ENCODE measurements at places on chromosomes 16 and 17.

DNA sequence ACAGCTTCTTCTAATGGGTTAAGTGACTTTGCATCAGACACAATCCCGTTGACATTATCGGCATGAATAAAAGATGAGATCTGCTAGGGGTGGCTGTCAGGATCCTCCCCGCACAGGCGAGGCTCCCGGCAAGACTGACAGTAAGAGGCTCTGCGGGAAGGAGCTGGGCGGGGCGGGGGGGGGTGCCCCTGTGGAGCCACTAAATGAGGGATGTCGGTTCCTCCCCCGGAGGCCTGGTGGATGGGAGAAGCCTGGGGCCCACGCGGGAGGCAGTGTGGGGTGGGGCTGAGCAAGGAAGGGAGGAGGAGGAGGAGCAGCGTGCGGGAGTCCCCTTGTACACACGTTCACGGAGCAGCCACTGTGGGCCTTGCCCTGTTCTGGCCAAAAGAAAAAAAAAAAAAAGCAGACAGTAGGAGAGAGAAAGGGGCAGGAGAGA lies 190.9 kb upstream of the GSE1 start:
- peak; percentile 64 for DNase-seq

DNA sequence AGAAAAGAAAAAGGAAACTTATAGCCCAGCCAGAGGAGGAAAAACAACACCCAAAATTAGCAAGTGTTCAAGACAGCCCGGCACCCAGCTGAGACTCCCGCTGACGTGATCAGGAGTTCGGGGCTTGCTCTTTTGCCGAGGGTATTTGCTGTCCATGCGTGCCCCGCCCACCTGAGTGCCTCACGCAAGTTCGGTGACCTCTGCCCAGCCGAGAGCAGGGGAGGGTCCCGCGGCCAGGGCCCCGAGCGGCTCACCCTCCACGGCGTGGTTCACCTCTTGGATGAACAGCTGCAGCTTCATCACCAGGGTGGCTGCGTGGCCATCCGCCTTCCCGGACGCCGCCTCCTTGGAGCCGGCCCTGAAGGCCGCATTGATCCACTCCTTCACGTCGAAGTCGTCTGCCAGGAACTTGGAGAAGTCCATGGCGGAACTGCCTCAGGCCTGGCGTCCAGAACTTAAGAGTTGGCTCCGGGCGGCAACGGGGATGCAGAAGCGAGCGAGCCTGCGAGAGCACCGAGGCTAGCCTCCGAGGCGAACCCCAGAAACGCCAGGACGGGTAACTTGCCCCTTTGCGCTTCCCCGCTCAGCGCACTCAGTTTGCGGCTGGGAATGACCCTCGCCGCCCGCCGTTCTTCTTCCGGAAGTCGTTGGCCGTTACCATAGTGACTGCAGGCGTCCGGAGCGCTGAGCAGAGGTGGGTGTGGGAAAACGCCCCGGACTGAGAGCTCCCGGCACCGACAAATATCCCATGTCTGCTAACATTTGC lies at the start of gene COG7:
COG7 (minus strand) TSS at position 618 of the 766 bp plus-strand sequence; CDS start at position 423, 195 bp downstream.
- DNase-seq: peak; percentile 94

DNA sequence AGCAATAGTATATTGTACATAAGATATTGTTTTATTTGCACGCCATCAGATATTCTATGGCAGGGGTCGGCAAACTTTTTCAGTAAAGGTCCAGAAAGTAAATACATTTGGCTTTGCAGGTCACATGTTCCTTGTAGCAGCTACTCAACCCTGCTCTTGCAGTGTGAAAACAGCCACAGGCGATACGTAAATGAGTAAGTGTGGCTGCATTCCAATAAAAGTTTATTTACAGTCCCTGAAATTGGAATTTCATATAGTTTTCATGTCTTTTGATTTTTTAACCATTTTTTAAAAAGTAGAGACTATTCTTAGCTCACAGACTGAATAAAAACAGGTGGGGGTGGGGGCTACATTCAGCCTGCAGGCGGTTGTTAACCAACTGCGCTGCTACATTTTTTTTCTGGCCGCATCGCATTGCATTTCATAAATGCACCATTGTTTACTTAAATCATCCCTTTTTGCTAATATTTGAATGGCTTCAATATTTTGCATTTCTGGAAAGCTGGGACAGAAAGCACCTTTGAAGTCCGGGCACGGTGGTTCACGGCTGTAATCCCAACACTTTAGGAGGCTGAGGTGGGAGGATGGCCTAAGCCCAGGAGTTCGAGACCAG lies 50.5 kb upstream of the HAPSTR1 start:
- no peak for DNase-seq

GRCh38 chr17:42358434-42358833 lies 29.8 kb downstream of the STAT3 start:
- no peak for DNase-seq

GRCh38 chr16:12343913-12344312 lies 367.4 kb downstream of the SNX29 start:
- DNase-seq: no peak
